ENCODE measurements at places on chromosomes 3 and 15.

DNA sequence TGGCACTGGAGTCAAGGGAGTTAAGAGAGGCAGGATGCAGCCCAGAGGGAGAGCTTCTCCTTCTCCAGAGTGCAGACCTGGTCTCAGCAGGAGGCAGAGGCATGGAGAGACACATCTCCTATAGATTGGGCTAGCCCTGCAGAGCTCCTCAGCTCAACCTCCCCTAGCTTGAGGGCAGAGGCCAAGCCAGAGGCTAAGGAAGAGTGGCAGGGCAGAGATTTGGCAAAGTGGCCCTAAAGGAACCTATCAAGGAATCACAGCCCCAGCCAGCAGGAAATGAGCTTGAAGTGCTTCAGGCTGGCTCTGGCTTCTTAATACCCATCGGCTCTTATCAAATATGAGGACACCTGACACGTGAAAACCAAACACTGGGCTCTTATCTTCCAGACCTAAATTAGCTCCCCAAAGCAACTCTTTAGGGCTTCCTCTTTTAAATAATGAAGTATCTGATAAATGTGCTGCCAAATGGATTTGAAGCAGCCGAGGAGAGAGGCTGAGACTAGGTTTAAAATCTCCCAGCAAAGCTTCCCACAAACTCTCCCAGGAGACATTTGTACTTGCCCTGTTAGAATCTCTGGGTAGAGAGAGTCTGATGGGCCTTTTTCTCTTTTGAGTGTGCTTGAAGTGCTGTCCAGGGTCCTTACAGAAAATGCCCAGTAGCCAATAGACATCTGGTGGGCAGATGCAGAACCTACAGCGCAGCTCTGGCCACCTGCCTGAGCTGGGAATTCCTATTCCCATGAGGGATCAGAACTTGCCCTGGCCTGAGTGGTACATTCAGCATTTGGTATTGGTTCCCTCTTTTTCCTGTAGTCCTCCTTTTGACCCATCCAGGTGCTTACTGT, 271.4 kb downstream of the CLSTN2 start:
- DNase-seq: no peak

DNA sequence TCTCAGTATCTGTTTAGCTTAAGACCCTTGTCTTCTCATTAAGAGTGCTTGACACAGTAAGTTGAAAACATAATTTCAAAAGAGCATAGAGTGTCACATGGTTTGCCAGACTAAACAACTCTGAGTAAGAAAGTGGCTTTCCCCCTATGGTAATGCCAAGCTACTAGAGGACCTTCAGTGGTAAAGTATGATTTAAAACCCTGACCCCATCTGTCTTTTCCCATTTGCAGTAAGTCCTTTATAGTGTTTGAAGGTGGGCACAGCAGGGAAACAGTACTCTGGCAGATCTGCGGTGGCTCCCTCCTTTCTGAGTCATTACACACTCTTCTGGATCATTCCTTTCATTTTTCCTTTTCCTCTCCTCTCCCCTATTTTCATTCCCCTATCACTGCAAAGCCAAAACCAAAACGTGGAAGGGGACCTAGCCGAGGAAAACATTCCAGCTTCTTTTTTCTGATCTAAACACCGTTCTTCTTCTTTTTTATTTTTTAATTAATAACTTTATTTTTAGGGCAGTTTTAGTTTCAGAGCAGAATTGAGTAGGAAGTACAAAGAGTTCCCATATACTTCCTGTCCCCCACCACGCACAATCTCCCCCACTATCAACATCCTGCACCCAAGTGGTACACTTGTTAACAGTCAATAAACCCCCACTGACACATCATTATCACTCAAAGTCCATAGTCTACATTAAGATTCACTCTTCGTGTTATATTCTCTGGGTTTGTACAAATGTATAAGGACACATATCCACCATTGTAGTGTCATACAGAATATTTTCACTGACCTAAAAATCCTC, 74.7 kb downstream of the PPARG start:
- DNase-seq: no peak

GRCh38 chr3:58839187-58839586, 172.6 kb upstream of the FAM3D start:
- no peak for DNase-seq

DNA sequence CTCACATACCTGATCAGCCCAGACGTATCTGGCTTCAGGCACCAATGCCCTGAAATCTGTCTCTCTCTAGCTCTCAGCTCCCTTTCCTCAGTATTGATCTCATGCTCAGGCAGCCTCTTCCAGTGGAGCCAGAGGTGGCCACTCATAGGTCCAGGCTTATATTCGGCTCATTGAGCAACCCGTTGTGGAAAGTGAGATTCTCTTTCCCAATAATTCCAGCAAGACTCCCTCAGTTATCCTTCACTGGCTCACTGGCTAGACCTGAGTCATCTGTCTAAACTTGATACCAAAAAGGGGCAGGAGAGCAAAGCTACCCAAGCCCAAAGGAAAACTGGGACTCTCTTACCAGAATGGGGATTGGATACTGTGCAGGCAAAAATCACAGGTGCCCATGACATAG, 33.4 kb upstream of the FRMD4B start:
- no peak for DNase-seq

- no peak for DNase-seq
These were observed 163.8 kb upstream of the RGMA start for GRCh38 chr15:93252780-93253179.

GRCh38 chr15:66133247-66133885, 120.2 kb downstream of the MEGF11 start:
- no peak for DNase-seq
